Activated naive CD8-positive, alpha-beta T cell treated with anti-CD3 and anti-CD28 coated beads for 36 hours (primary cell): ENCODE measurements at places on chromosomes 13 and 19. TPM values are rescaled to one million over a fixed set of nuclear protein-coding genes. Genes with fewer than 3 reads are reported as not detected.

DNA sequence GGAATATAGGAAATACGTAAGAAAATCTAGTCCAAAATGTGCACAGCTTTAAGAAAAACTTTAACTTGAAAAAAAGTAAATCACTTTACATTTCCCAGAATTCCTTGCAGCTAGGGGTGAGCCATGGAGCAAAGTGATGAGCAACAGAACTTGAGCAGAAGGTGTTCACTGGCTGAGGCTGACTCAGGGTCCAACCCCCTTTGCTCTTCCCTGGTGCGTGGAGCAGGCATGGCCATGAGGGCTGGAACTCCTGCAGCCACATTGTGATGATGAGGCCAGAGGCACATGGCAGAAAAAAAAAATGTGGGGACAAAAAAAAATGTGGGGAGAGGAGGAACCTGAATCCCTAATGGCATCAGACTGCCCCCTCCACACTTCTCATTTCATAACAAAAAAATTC lies 9.9 kb upstream of the PLA2G4C start:
- DNase-seq = no peak

- DNase-seq = no peak
Observed at GRCh38 chr13:66210677-66211076, 1019.5 kb downstream of the PCDH9 start.

GRCh38 chr19:13784731-13785452 lies 10.4 kb upstream of the ZSWIM4 start:
- DNase-seq = peak; percentile 69

GRCh38 chr13:76830805-76831204 lies 55.4 kb downstream of the KCTD12 start:
- DNase-seq = no peak

DNA sequence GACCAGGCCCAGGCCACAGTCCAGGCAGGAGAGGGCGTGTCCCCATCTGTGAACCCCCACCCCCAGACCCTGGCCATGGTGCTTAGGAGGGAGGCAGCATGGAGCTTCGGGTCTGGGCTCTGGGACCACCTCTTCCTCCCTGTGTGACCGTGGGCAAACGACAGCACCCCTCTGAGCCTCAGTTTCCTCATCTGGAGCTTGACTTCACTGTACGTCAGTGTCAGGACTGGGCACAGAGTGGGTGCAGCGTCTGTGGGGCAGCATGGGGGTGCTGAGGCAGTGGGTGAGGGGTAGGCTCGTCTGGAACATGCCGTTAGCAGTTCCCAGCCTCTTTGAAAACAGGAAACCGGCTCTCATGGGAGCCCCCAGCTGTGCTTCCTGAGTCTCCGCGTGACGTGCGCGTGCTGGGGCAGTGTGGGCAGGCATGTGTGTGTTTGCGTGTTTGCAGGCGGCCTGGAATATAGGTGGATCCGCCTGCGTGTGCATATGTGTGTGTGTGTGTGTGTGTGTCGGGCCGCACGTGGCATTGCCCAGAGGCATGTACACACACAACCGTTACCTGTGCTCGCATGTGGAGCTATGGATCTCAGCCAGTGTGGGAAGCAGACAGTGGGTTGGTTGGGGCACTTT lies 15.8 kb downstream of the ARRDC2 start:
- DNase-seq = peak; percentile 52

DNA sequence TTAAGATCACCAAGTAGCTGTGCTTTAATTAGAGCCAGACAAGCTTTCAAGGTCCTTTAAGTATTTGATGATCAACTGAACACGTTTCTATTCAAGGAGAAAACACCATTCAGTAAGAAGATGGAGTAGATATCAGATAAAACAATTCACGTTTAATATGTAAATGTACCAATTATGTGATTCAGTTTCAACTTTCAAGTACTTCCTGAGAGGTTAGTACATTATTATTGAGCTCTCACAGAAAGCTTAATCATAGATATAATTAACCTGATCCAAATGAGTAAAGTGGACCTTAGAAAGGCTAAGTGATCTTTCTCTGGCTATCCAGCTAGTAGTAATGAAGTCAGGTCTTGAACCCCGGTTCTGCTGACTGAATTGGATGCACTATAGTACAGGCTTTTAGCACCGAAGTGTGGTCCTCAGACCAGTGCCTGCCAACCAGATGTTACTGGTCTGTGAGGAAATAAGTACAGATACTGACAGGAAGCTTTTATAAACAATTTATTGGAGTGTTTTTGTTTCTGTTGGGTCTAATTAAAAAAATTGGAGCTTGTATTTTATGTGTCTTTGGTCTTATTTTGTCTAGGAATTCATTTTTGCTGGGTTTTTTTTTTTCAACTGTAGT lies 10.2 kb downstream of the CLN5 start:
- DNase-seq = no peak

GRCh38 chr19:43625918-43626579 lies 6.6 kb upstream of the ZNF428 start:
- peak; percentile 27 for DNase-seq

- no peak for DNase-seq
Observed at GRCh38 chr13:46520166-46520565, 32.8 kb upstream of the LRCH1 start.

- no peak for DNase-seq
Observed at GRCh38 chr19:46637224-46637623, 1.2 kb upstream of the GNG8 start.

GRCh38 chr19:44539236-44539826 lies 9.9 kb upstream of the CEACAM20 start:
- DNase-seq = no peak

DNA sequence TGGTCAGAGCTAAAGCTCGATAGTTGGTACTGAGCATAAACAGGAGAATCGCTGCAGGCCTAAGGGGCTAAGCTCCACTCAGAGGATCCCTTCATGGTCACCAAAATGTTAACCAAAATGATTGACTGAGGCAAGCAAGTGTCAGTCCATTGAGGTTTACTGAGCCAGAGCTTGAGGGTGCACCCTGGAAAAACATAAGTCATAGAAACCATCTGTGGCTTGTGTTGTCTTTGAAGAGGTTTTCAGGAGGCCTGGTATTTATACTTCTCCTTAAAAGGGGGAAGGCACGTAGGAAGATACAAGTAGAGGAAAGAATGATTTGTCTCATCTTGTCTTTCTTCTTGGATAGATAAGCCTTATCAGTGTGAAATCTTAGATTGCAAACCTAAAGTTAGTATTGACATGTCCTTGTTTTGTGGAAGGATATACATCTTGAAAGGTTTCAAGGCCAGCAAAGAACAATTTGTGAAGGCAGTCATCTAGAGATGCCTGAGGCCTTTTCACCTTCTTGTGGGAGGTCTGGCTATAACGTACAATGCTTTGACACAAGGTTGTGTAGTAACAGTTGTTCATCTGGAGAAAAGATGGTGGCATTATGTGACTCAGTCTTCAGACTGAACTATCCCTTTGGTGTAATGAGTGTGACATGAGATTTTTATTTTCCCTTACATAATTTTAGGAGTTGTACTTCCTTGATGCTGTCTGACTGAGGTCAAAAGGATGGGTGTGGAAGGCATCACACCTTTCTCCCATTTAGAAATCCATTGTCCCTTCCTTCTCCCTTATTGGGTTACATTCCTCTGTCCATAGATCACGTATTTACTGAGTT lies 14.7 kb upstream of the CEACAM6 start:
- peak; percentile 48 for DNase-seq

DNA sequence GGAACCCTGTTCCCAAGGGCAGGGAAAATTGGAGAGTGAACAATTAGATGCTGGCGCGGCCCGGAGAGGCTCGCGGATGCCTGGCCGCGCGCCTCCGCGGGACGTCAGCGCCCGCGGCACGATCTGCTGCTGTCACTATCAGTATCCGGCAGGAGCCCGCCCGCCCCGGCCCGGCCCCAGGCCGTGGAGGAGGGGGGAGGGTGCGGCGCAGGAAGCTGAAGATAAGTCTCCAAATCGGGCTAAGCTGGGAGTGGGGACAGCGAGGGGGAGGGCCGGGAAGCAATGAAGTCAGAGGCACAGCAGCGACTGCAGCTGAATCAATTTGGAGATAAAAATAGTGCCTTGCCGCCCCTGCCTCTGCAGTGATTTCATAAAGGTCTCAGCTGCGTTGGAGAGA lies 441.5 kb upstream of the KLF12 start:
- peak; percentile 60 for DNase-seq

DNA sequence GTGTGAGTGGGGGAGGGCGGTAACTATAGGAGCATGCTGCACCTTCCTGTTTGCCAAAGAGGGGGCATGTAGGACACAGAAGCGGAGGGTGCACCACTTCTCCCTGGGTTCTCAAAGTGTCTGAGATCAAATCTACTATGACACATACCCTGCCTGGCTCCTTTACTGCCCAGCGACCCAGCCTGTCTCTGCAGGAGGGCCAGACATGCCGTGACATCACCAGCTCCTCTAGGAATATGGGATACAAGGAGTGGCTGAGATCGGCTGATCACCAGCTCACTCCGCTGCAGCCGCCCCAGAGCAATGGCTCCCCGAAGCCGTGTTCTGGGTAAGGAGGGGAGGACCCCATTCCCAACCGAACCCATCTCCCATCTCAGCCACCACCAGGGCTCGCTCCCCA lies 16.4 kb upstream of the IGFL1 start:
- DNase-seq = no peak

GRCh38 chr13:84658491-84659358 lies 776.5 kb upstream of the SLITRK1 start:
- no peak for DNase-seq

- no peak for DNase-seq
Observed at GRCh38 chr13:62502588-62502987, 1086.9 kb upstream of the PCDH20 start.

GRCh38 chr19:48991873-48992580 lies 1.1 kb downstream of the GYS1 start:
- no peak for DNase-seq

DNA sequence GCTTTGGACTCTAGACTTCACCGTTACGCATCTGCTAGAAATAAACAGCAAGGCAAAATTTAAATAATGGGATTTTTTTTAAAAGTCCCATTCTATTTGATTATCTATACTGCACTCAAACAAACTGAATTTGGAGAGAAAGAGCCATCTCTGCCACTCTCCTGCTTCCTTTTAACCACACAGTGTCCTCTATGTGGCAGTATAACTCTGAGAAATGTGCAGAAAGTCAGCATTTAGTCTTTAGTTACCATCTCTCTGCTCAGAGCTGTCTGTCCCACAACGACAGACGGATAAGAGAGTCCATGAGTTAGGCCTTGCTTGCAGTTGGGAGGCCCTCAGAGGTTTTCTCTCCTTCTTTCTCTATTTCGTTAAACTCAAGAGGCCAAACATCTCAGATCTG lies 21.2 kb downstream of the CCNA1 start:
- no peak for DNase-seq

DNA sequence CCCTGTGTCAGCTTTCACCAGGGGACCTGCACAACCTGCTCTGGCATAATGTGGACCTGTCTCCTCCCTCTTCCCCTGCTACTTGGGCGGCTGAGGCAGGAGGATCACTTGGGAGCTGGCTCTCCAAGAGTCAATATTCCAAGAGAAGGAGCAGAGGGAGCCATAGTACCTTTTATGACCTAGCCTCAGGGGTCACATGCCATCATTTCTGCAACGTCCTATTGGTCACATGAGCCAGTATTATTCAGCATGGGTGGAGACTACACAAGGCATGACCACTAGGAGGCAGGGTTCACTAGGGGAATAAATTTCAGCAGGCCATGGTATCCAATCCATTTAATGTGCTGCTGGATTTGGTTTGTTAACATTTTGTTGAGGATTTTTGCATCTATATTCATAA lies 12.0 kb upstream of the SHFL start:
- DNase-seq = peak; percentile 36

DNA sequence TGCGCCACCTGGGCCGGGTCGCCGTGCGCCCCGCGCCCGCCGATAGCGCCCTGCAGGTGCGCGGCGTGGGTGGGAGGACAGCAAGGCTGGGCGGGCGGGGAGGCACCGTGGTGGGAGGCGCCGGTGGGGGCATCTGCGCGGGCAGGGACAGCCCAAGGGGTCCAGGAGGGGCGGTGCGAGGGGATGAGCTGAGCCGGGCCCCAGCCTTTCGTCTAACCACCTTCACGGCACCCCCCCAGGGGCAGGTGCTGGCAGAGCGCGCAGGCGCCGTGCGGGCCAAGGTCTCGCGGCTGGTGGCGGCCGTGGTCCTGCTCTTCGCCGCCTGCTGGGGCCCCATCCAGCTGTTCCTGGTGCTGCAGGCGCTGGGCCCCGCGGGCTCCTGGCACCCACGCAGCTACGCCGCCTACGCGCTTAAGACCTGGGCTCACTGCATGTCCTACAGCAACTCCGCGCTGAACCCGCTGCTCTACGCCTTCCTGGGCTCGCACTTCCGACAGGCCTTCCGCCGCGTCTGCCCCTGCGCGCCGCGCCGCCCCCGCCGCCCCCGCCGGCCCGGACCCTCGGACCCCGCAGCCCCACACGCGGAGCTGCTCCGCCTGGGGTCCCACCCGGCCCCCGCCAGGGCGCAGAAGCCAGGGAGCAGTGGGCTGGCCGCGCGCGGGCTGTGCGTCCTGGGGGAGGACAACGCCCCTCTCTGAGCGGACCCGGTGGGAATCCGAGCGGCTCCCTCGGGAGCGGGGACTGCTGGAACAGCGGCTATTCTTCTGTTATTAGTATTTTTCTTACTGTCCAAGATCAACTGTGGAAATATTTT lies 3.1 kb downstream of the KISS1R start:
- peak; percentile 80 for DNase-seq

DNA sequence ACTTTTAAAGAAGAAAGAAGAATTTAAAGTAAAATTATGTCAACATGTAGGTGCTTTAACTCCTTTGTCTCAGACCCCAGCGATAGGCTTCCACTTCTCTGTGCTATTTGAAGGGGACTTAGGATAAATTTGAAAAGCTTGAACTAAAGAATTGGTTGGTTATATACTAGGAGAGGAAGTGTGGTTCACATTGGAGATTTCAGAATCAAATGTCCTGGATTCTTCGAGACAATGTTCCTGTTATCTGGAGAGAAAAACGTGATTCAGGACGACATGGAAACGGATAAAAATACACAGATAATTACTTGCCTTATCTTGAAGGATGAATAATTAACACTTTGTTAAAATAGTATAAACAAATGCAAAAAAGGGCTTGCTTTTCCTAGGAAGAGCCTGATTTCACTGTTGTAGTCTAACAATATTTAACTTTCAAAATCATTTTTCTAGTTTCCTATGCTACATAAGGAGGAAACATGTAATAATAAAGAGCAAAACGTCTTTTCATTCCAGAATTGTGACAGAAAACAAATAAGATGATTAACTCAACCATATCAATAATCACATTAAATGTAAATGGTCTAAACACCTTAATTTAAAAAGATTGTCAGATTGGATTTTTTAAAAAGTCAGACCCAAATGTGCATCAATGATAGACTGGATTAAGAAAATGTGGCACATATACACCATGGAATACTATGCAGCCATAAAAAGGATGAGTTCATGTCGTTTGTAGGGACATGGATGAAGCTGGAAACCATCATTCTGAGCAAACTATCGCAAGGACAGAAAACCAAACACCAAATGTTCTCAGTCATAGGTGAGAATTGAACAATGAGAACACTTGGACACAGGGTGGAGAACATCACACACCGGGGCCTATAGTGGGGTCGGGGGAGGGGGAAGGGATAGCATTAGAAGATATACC lies 724 bp upstream of the ZNF780A start:
- DNase-seq = no peak

The IZUMO2 gene
- not detected for total RNA-seq

The DKKL1 gene
- total RNA-seq = not detected

The CYP4F8 gene
- not detected for total RNA-seq

The PPAN gene
- 227 TPM for total RNA-seq

The ZNF534 gene
- total RNA-seq = not detected
